ENCODE measurements at places on chromosomes 7 and 10. TPM values are rescaled to one million over a fixed set of nuclear protein-coding genes. Genes with fewer than 3 reads are reported as not detected.

The CAV1 gene
- 616 TPM for total RNA-seq

The ADGRA1 gene
- 0.23 TPM for total RNA-seq

The LEP gene
- 1.3 TPM for total RNA-seq

The GIMAP4 gene
- 66.2 TPM for total RNA-seq

The TMEM273 gene
- 22.7 TPM for total RNA-seq

All from lung (tissue), 17 donors.